NCI-H460 (cell line): ENCODE measurements at places on chromosomes 13 and 19. TPM values are rescaled to one million over a fixed set of nuclear protein-coding genes. Genes with fewer than 3 reads are reported as not detected.

GRCh38 chr19:16160445-16160942, 12.8 kb downstream of the CIB3 start:
- no peak for DNase-seq

DNA sequence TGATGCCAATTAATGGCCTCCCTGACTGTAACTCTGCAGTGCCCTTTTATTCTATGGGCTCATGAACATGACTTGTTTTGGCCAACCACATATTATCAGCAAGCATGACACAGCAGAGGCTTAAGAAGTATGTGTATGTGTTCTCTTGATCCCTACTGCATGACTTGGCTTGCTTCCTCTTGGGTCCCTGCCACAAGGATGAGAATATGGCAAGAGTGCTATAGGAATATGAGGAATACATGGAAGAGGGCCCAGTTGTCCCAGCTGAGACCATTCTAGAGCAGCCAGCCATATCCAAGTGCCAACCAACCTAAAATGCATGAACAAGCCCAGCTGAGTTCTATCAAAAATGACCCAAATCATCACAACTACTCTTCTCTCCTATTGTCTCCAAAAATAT, 576.7 kb upstream of the PCDH9 start:
- no peak for DNase-seq

- no peak for DNase-seq
These were observed 419.7 kb downstream of the KLF12 start for GRCh38 chr13:73714522-73714921.

The HTR2A gene
- not detected in 2 replicates for total RNA-seq

The NOTCH3 gene
- 47.3 and 50.5 TPM in 2 replicates for total RNA-seq

The FCAR gene
- total RNA-seq, result not detected in 2 replicates

The EXOC3L2 gene
- not detected in 2 replicates for total RNA-seq

The CBLC gene
- not detected in 2 replicates for total RNA-seq
